ENCODE measurements at places on chromosomes 16 and 17.

- no peak for DNase-seq
Measured at GRCh38 chr17:50890675-50891516, 24.7 kb upstream of the TOB1 start.

DNA sequence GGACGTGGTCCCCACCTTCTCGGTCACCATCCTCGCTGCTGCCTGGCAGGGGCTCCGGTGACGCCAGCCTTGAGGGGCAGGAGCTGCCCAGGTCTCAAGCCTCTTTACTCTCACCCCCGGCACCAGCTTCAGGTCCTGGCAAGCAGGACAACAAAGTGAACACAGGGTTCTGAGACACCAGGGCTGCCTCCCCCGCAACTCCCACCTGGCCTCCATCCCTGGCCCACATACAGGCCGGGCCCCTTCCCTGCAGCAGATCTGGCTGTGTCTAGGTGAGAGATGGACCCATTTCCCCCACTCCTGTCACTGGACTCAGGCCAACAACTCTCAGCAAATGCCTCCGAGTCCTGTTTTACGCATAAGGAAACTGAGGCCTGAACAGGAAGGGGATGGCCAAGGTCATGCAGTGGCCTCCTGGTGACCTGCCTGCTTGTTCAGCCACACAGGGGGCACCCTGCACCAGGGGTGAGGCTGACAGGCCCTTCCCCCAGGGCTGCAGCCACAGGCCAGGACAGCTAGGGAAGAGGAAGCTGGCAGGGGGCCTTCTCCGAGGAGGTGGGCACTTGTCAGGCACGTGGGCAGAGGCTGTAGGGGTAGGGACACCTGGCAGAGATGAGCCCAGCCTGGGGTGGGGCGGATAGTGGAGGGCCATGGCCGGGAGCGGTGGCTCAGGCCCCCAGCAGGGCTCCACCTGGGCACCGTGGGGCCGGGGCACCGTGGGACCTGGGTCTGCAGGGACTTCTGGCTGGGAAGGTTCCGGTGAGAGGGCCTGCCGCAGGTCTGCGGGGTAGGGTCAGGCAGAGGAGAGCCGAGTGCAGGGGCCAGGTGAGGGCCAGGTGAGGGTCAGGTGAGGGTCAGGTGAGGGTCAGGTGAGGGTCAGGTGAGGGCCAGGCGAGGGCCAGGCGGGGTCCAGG, 46.7 kb upstream of the PVALEF start:
- no peak for DNase-seq

DNA sequence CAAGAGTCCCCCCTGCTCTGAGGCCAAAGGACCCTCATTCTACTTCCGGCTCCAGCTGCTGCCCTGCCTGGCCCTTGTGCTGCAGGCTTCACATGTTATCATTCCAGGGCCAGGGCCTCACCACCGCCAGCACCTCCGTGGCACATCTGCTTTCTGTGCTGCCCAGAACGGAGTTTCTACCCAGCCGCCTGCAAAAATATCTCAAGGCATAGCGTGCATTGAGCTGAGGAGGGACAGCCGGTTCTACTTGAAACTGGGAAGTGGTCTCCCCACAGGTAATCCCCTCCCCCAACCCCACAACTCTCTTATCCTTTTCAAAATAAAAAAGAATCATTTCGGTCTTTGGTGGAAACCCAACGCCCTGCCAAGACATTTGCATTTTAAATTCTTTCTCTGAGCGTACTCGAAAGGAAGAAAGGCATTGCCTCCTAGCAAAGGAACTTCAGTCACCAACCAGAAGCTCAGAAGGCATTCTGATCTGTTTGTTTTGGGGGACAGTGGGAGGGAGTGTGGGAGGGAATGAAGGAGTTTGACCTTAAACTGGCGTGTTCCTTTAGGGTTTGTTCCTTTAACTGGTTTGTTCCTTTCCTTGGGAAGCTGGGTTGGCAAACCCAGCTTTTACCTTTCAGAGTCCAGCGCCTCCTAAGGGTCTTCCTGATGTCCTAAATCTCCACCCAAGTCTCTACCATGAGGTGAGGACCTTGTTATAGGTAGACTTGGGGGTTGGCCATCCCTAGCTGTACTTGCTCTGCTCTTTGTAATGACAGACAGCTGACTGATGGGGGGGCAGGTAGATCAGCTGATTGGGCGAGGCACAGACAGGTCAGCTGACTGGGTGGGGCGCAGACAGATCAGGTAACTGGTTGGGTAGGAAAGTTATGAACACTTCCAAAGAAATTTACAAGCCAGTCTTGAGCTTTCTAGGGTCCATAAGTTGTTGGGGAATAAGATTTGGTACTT, 33.4 kb upstream of the PIK3R6 start:
- no peak for DNase-seq

GRCh38 chr16:88010343-88010967, 59.2 kb downstream of the BANP start:
- DNase-seq: no peak

DNA sequence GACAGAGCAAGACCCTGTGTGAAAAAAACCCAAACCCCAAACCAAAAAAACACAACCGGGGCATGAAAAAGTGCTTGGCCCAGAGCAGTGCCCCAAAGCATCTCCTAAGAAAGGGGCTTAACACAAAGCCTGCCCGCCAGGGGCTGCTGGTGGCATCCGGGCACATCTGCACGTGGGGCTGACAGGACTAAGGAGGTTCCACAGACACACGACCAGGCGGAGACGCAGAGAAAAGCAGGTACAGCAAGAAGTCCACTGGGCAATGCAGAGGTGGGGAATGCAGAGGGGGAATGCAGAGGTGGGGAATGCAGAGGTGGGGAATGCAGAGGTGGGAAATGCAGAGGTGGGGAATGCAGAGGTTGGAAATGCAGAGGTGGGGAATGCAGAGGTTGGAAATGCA, 109.2 kb downstream of the ZNF778 start:
- DNase-seq: no peak

Measured in NCI-H2227 treated with DMSO at 0.1 percent for 48 hours (cell line).